ENCODE measurements at places on chromosomes 12 and 14. TPM values are rescaled to one million over a fixed set of nuclear protein-coding genes. Genes with fewer than 3 reads are reported as not detected.

DNA sequence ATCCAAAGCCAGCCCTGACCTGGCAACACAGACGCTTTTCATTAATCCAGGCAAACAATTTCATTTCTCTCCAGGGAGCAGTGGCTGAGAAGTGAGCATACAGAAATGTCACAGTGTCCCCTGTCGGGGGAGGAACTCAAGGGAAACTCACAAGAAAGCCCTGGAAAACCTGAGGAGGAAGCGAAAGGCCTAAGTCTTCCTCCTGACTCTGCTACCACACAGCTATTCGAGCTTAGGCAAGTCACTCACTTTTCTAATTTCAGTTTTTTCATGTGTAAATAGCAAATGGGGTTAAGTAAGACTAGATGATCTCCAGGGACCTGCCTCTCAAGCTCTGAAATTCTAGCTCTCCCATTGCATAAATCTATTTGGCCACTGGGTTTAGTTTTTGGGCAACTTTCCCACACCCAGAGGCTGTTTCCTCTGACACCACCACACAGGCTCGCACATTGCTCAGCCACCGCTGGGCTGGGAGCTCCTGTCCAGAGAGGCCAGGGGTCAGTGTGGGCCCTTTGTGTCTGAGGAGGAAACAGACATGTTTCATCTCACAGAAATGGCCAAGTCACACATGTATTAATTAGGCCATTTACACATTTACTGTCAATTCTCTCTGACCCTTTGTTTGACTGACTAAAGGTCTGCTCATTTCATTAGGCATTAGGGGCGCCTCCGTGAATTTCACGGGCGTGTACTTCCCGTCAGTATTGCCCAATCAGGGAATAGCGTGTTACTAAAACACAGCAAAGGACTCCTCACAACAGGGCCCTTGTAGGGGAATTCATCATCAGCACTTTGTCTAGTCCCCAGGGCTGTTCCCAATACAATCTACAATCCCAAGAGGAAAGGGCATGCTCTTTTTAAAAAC, 9.8 kb upstream of the PNMA1 start:
- no peak for DNase-seq

FGF6 gene
- total RNA-seq = not detected

CCDC177 gene
- total RNA-seq = not detected

DNA sequence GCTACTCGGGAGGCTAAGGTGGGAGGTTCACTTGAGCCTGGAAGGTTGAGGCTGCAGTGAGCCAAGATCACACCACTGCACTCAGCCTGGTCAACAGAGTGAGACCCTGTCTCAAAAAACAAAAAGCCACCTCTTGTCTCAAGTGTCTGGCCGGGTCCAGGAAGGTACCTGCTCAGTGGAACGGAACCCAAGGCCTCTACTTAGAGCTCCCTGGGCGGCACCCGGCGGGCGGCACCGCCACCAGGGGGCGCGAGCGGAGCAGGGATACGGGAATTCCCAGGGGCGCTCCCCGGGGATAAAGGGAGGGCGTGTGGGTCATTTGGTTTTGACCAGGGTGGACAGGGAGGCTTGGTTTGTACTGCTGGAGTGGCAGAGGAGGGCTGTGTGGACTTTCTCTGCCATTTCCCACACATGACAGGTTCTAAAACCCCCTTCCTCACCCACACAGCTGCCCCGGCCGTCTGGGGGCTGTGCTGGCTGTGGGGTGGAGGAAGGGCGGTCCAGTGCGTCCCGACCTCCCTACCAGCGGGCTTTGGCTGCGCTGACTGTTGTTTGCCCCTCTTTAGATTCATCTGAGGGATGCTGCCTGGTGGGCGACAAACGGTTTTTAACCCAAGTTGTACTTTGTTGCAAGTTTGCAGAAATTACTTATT, 91.4 kb downstream of the SETD3 start:
- DNase-seq = no peak

GRCh38 chr14:76134231-76134630, 17.5 kb upstream of the GPATCH2L start:
- no peak for DNase-seq

Measured in CD4-positive, alpha-beta T cell (primary cell).